ENCODE measurements at places on chromosomes 3 and 15.

GRCh38 chr15:50365971-50366370 is 11.0 kb upstream of the GABPB1 start:
- no peak for DNase-seq

DNA sequence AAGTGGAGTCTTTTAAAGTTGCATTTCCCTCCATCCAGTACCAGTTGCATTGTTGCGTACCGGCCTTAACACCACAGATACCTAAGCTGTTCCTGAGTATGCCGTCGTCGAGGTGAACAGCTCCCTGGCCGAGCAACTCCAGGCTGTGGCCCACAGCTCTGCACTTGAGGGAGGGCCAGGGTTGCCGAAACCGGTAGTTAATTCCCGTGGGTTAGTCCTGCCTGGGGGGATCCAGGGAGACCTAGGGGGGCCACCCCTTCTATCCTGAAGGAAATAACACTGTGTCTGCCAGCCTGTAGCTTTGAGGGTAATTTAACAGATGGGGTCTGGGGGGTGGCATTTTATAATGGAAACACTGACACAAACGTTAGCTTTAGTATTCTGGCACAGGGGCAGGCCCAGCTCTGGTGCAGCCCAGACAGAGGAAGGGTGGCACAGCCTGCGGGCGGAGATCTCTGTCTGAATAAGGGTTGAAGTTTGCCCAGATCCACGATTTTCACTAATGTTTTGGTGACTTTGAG is 60.8 kb downstream of the RGMA start:
- DNase-seq = no peak

DNA sequence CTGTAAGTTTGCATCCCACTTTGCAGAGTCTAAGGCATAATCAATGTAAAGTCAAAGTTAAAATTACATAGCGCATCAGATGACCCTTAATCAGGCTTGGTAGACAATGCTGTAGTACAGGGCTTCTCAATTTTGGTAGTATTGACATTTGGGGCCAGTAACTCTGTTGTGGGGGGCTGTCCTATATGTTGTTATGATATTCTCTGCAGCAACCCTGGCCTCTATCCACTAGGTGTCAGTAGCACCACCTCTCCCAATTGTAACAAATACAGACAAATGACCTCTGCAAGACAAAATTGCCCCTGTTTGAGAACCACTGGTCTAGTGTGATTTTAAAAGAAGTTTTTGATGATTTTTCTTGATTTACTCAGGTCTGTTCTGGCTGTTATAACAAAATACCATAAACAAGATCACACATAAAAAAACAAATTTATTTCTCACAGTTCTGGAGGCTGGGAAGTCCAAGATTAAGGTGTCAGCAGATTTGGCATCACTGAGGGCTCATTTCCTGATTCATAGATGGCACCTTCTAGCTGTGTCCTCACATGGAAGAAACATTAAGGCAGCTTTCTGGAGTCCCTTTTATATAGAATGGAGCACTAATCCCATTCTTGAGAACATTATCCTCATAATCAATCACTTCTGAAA is 37.6 kb upstream of the SLC9A9 start:
- no peak for DNase-seq

DNA sequence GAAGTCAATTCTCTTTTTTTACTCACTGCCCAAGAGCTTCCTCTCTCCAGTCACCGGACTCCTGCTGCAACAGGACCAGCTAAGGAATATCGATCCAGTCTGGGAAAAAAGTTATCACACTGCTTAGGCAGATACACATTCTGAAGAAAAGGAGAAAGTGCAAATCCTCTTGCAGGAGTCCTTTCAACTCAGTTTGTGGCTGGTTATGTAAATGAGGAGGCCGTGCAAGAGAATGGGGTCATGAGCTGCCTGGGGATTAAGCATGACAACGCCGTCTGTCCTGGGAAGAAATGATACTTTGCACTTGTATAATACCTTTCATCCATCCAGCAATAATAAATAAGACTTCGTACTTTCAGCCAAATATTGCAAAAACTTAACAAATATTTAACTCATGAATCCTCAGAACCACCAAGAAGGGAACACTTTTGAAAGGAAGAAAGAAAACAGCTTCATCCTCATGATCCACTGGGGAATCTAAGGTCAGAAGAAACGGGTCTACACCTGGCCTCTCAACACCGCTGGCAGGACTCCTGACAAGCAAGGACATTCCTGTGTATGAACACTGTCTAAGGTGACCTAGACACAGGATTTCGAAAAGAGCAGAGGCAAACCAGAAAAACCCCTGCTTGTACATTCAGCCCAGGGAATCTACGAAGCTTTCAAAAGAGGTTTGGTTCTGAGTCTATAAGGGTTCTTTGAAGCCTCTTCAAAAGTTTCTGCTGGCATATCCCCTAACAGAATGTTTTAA is 13.1 kb upstream of the WWTR1 start:
- DNase-seq = no peak

DNA sequence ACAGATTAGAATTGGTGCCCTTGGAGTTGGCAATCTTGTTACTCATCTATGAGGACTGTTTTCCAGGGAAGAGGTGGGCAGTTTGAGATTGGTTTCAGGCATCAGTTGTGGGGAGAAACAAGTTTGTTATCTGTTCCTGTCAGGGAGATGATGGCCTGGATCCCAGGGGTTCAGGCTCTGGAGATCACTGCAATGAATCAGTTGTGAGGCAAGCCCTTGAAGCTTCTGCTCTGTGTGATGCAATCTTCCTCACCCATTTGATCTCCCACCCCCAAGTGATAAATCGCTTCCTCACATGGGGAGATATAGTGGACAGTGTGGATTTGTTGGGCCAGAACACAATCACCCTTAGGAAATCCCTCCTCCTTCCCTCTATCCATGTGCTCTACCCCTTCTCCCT is 276.6 kb upstream of the LRTM1 start:
- no peak for DNase-seq

DNA sequence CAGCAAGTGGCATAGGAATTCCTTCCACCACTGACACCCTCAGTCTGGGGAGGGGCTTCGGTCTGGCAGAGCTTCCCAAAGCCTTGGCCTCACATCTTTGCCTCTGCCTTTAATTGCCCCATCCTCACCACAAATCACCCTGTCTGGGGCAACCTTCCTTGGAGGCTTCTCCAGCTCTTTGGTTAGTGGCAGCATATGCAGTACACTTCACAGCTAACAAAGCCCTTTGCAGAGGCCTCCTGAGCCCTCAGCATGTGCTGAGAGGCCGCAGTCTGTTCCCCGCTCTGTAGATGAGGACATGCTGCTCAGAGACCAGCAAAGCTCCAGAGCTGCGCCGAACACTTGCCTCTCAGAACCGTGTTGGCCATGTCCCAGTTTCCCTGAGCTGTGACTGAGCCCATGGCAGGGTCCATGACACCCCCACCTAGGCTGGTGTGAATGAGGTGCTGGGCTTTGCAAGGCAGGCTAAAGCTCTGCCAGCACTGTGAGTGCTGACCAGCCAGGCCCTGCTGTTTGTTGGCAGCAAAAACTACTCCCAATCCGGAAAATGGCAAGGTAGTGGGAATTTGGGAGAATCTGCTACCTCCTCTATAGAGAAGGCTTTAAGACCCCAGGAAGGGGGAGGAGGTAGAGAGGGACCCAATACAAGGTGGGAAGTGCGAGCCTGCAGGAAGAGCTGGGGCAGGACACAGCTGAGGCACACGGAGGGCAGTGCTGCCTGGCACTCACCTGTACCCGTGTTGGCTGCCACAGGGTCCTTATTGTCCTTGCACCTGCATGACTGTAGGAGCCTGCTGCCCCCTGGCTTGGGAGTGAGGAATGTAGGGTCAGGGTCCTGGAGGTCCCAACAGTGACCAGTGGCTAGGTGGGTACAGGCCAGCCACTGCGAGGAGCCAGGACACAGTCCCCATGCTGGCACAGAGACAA is 8.4 kb upstream of the KLF15 start:
- no peak for DNase-seq

DNA sequence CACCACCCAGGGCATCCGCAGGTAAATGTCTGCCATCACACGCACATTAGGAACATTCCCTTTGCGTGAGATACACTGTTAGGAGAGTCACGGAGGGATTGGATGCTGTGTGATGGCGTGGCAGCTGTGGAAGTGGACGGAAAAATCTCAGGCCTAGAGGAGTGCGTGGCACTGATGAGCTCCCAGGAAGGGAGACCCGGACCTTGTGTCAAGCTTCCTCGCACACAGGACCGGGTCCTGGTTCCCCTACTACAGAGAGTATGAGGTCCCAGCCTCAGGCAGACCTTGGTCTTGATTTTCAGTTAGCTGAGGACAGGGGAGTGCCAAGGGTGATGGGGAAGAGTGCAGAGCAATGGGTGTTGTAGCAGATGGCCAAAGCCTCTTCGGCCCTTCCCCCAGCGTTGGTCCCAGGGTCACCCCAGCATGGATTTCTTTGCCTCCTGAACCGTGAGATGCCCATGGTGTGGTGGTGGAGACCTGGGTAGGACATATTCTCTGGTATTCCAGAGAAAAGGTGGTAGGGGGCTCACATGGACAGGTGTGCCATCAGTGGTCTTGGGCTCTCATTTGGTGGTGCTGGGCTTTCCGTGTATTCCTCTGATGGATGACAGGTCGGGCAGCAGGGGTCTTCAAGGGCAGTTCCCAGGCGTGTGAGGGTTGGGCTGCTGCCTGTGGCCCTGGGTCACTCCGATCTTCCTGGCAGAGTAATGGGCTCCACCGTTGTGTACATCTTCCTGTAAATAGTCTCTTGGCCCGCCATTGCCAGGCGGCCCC is 105.1 kb downstream of the SNRPN start:
- DNase-seq = no peak

DNA sequence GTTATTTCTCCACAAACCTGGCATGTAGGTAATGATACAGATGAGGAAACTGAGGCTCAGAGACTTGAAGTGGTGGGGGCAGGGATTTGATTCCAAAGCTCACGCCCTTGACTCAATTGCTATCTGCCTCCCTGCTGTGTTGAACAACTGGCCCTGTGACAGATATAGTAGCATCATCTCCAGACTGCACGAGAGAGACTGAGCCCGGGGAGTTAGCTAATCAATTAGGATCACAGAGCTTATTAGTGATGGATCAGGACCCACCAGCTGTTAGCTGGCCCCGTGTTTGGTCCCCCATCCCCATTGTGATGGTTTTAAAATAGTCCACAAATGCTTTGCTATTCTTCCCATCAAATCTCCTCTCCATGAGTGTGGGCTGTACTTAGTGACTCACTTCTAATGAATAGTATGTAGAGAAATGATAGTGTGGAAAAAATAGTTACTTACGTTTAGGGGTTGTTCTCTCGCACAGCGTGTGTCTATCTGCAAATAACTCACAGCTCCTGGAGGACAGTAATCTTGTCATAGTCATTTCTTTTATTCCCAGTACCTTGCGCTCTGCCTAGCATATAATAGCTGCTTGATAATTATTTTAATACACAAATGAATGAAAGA is 74.4 kb upstream of the KLF13 start:
- no peak for DNase-seq

DNA sequence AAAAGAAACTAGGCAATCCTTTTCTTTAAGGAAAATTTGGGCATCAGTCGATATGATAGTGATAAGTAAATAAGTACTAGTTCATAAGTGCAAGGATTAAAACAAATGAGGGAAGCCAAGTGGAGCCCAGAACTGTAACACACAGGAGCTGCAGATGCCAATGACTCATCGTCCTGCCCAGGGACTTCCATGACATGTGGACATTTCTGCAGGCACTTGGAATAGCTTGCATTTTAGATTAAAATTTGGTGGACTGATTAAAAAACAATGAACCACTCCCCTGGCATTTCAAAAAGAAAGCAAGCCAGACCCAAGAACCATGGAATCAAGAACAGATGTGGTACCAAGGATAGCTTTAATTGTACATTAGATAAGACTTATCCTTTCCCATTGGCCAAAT is 2.9 kb downstream of the SAMD7 start:
- DNase-seq = no peak

- no peak for DNase-seq
Measured at GRCh38 chr3:123782488-123782887, 101.6 kb downstream of the MYLK start.

- DNase-seq = no peak
Measured at GRCh38 chr15:43762824-43763223, 13.9 kb downstream of the ELL3 start.

DNA sequence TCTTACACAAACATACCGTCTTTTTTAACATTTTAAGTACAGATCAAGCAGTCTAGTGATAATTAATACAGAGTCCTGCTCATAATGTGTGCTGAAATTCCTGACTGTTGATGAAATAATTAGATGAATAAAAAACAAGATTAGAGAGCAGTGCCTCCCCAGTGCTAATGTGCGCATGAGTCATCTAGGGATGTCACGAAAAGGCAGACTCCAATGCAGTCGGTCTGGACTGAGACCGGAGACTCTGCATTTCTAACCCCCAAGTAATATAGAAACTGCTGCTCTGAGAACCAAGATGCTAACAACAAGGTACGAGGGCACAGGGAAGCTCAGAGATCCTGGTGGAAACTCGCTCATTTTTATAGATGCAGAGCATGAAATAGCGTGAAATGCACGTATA is 61.4 kb downstream of the COL8A1 start:
- DNase-seq = no peak

DNA sequence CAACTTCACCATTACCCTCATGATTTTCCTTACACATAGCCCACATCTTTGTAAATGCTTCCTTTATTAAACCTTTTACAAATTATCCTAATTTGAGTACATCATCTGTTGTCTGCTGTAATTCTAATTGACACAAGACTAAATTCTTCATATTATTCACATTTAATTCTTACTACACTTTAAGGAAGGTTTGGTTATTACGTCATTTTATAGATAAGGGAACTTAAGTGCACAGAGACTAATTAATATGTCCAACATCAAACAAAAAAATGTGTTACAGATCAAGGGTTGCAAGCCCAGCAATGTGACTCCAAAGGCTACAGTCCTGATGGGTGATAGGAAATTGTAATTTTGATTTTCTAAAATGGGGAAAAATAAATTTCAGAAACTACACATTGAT is 289.1 kb upstream of the ZNF385D start:
- DNase-seq = no peak

DNA sequence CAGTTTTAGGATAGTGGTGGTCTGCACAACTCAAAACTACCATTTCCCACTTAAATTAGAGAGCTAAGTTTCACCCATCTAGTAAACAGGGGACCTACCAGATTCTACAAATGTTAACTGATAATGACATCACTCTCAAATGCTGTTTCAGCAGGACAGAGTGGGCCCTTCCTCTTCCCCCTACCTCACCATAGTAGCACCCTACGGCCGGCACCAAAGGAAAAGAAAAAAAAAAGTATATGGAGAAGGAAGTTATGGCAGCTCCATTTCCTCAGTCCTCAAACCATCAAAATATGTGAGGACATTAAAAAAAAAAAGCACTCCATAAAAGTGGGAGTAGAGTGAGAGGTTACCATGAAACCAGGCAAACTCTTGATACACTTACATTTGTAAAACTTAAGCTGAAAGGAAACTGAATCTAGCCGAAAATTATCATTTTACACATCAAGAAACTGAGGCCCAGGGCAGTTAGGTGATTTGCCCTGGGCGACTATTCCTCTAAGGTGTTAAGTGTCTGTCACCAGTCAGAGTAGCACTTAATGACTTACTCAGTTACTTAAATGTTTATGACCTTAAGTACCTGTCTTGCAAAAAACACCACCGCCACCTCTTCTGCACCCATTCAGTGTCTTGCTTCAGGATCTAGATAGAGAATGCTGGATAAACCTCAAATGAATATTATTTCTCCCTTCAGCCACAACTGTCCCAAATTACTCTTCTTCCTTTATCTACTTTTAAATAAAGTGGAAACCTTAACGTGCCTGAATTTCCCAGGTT is 2.7 kb downstream of the MSL2 start:
- no peak for DNase-seq

Data from activated CD4-positive, CD25-positive, alpha-beta regulatory T cell (primary cell).